Mesenteric fat pad (tissue), 1 donor: ENCODE measurements at places on chromosomes 7 and 10. TPM values are rescaled to one million over a fixed set of nuclear protein-coding genes. Genes with fewer than 3 reads are reported as not detected.

HOXA13 gene
- 1.9 TPM for total RNA-seq

PPP2R2D gene
- 27.4 TPM for total RNA-seq

CLDN3 gene
- not detected for total RNA-seq

SH2D4B gene
- 0.35 TPM for total RNA-seq

LDB1 gene
- 33.0 TPM for total RNA-seq

EPHA1 gene
- 0.22 TPM for total RNA-seq

DNA sequence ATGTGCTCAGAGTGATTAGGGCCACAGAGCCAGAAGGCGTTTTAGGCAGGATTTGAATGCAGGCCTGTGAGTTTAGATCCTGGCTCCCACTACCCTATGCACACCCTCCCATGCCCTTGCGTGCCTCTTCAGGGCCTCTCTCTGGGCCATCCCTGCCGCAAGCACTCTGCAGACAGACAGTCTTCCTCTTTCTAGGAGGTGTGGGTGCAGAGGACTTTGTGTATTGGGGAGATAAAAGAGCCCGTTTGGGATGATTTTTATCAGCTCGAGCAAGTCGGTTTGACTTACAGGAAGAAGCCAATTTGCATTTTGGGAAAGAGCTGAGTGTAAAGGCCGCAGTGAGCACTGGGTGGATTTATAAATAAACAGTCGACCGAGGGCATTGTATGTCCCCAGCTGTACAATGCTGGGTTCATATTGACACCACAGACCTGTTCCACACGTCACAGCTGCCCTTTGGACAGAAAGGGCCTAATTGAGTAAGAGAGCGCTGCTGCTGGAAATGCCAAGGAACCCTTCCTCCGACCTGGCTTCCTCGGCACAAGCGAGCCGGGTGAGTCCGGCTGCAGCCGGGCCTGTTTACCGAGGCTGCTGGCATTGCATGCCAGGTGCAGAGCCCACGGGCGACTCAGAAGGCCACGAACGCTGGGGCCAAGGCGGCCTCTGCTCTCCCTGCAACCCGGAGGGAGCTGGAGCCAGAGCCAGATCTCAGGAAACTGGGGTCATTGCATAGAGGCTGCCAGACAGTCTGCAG is 25.1 kb downstream of the ZMIZ1 start:
- DNase-seq = no peak

DNA sequence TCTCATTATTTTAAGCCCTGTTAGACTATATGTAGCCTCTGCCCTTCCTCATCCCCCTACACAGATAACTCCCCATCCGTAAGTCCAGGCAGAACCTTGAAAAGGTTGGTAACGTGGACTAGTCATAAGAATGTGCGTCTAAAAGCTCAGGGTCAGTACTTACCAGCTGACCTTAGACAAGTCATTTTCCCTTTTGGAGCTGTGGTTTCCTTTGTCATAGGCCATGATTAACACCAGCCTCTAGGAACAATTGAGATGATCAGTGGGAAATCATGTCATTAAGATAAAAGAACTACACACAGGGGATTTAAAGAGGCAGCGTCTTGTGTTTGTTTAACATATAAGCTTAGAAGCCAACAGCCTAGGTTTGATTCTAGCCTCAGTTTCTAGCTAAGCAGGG is 6.9 kb upstream of the UNC5B start:
- no peak for DNase-seq

- no peak for DNase-seq
Observed at GRCh38 chr10:31953080-31953479, 24.4 kb upstream of the ARHGAP12 start.

- no peak for DNase-seq
Observed at GRCh38 chr7:95110707-95111106, 203.3 kb downstream of the PPP1R9A start.

GRCh38 chr7:66847879-66848790 is 72.9 kb upstream of the TMEM248 start:
- no peak for DNase-seq

- DNase-seq = no peak
Observed at GRCh38 chr10:51510231-51510630, 189.2 kb downstream of the CSTF2T start.

- DNase-seq = no peak
Observed at GRCh38 chr7:111174510-111174909, 83.6 kb downstream of the LRRN3 start.

DNA sequence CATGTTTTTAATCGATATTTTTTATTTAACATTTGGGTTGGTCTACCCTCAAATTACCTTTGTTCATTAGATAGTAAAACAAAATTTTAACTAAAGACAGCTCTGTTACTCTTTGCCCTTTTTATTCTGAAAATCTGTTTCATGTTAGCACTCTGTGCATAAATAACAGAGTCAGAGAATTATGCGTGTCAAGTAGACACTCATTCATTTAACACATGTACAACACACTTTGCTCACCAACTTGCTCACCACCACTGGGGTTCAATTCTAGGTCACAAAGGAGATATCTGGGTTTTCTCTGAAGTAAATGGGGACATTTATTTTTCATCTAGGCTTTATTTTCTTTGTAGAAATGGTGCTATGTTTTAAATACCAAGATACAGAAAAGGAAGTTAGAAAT is 457.4 kb upstream of the SEMA3D start:
- DNase-seq = no peak

DNA sequence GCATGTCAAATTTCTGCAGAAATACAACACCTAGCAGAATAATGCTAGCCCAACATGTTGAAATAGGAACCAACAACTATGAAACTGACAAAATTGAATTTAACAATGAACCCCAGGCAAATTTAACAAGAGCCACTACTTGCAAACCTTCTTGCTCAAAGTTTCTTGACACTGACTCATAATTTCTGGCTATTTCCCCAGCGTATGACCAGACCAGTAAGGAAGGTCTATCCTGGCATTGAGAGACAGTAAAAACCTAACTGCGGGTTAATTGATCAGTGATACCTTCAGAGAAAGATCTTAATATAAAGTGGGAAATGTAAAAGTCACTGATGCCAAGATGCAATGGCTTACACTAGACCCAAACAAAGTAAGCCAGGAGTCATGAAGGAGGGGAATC is 510.1 kb downstream of the ARL4A start:
- no peak for DNase-seq

DNA sequence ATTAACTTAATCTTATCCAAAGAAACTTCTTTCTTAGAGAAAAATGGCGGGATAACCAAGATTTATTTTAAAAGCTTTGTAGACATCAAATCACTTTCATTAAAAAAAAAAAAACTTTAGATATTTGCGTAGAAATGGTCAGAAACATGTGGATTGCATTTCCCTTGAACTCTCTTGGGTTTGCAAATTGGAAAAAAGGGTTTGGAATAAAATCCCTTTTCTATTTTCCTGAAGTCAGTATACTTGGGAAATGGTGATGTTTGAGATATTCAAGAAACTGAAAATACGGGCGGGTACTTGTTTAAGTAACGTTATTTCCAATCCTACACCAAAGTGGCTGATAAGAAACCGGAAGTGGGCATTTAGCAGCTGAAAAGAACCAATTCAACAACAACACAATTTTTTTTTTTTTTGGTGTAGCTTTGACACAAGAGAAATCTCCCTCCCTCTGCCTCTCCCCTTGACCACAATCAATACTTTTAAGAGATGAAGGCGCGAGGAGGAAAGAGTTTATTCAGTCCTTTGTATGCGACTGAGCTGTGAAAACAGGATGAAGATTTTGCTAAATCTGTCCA is 13.7 kb upstream of the GFRA1 start:
- DNase-seq = no peak

DNA sequence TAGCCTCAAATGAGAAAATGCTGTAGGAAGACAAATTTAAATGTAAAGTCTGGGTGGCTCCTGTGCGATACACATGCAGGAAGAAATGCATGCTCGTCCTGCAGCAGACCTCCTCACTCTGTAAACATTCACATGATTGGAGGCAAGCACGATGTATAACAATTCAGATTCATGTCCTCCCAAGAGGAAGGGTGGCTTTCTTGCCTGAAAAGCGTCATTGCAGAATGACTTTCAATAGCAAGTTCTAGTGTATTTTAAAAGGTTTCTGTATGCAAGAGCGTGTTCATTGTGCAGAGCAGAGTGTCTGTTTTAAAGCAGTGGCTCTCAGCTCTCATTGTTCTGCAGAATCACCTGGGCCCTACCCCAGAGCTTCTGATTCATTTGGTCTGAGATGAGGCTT is 170.3 kb upstream of the CELF2 start:
- DNase-seq = no peak

DNA sequence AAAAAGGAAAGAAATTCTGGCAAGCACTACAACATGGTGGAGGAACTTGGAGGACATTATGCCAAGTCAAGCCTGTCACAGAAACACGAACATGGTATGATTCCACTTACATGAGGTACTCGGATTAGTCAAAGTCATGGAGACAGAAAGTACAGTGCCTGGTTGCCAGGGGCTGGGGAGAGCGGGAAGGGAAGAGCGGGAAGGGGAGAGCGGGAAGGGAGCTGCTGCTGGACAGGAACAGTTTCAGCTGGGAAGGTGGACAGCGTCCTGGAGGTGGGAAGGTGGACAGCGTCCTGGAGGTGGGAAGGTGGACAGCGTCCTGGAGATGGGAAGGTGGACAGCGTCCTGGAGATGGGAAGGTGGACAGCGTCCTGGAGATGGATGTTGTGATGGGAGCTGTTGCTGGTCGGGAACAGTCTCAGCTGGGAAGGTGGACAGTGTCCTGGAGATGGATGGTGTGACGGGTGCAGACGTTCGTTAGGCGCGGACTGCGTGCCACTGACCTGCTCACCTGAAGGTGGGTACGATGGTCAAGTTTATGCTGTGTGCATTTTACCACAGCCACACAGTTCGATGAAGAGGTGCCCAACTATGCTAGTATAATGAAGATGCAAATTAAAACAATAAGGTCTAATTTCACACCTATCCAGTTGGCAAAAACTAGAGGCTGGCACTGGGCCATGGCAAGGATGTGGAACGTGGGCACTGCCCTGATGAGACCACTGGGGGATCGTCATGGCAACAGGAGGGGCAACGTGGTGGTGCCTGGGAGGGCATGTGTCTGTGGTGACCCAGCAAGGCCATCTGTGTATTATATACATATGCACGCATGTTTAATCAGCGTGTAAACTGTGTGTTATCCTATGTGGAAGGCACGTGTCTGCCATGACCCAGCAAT is 103.8 kb downstream of the NKX6-2 start:
- peak; percentile 68 for DNase-seq
